ENCODE measurements at places on chromosomes 2 and 18.

- no peak for DNase-seq
These were observed at the start of gene CD302 for GRCh38 chr2:159797543-159798375. TSS of gene CD302 (minus strand) at chr2:159798208. CDS start at chr2:159798198, 10 bp downstream.

- DNase-seq: no peak
These were observed 346.7 kb upstream of the LRATD1 start for GRCh38 chr2:14285812-14286211.

- DNase-seq: no peak
These were observed 161.7 kb downstream of the RND3 start for GRCh38 chr2:150325656-150326314.

- DNase-seq: no peak
These were observed 410.8 kb upstream of the POU3F3 start for GRCh38 chr2:104443145-104443544.

DNA sequence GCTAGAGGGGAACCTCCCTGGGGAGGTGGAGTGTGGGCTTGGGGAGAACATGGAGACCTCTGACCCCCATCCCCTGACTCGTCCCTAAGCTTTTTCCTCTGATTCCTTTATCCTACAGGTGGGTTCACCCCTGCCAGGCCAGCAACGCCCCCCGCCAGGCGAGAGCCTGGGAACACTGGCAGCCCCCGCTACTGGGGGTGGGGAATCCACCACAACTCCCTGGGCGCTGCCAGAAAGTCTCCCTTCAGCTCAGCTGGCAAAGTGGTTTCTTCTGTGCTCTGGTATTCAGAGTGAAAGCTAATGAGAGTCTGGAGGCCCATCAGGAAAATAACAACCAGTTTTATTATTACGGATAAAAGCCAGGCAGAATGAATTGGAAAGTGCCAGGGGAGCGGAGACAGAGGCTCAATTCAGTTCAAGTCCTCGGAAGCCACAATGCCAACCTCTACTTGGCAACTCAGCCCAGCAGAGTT, 2.8 kb downstream of the DIPK1C start:
- no peak for DNase-seq

DNA sequence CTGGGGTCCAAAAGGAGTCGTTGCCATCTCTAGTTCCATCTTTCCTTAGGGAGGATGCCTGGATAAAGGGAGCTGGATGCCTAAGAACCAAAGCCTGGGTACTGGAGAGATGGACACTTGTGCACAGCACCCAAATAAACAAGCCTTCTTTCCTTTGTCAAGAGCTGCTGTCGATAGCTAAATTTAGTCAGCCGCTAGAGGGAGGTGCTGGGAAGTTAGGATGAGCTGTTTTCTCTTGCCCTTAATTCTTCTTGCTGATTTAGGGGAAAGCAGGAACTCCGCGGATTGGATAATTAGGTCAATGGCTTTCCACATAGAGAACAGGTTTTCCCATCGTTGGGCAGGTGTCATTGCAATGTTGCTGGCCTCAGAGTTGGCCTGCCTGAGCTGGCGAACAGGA, 30.9 kb upstream of the SERPINB12 start:
- DNase-seq: no peak

- no peak for DNase-seq
These were observed 57.6 kb downstream of the CCDC102B start for GRCh38 chr18:68855491-68855890.

DNA sequence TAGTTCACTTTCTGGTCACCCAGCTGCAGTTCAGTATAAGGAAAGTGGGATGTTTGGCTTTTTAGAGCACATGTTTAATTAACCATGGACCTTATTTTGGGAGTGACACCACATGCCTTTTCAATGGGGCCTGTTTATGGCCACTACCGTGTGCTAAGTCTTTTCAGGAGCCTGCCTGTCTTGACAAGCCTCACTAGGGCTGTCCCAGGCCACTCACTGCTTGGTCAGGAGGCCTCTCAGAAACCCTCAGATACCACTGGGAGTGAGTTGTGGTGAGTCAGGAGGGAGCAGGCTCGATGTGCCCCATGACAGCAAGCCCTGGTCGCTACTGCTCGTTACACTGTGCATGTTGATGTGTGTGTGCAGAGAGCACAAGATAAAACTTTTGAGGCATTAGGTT, 123.0 kb downstream of the MAP4K4 start:
- peak; percentile 19 for DNase-seq

- DNase-seq: no peak
These were observed 992.7 kb downstream of the BCL11A start for GRCh38 chr2:59560769-59561168.

DNA sequence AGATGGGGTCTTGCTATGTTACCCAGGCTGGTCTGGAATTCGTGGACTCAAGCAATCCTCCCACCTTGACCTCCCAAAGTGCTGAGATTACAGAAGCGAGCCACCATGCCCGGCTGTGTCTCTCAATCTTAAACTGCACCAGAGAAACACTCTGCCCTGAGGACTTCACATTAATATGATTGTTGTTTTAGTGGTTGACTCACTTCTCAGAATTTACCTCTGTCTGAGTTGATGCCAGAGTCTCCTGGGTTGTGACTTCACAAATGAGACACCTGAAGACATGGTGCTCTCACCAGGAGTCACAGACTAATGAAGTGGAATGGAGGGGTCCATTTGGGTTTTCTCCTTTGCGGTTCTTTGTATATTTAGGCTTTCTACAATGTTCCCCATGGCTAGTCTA, 61.0 kb upstream of the TGIF1 start:
- no peak for DNase-seq

DNA sequence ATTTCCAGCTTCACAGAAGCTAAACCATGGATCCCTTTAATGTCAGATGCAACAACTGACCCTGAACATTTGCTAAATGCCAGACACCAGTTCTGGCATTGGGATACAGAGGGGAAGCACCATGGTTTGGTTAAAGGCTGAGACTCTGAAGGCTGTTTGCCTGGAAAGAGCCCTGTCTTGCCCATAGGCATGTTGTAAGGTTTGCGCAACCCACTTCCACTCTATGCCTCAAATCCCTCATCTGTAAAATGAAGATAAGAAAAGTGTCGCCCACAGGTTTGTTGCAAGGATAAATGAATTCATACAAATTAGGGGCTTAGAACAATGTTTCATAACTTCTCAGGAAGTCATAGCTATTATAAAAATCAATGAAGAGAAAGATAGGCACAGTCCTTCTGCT, 380.9 kb upstream of the GYPC start:
- no peak for DNase-seq

GRCh38 chr2:116510117-116510671, 1304.3 kb upstream of the DDX18 start:
- no peak for DNase-seq

Measured in NCI-H187 (cell line).